ENCODE measurements at places on chromosomes 3 and 15. TPM values are rescaled to one million over a fixed set of nuclear protein-coding genes. Genes with fewer than 3 reads are reported as not detected.

DNA sequence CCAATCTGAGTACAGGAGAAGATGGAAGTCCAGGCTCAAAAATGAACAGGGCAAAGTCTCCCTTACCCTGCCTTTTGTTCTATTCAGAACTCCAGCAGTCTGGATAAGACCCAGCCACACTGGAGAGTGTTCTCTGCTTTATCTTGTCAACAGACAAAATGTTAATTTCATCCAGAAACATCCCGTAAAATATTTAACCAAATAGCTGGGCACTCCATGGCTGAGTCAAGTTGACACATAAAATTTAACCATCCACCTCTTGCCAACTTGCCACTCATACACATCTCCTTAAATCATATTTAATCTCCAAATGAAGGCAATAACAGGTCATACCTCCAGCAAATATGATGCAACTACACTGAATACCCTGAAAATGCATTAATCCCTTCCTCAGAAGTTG lies 33.6 kb downstream of the MKRN3 start:
- H3K36me3 ChIP-seq: no peaks in the 10 kb centered on the region
- H3K4me1 ChIP-seq: no peaks in the 10 kb centered on the region
- H3K27me3 ChIP-seq: no peaks in the 10 kb centered on the region
- no peak for DNase-seq

- H3K4me1 ChIP-seq: peaks cover 19% of the 10 kb centered on the region
- no peak overlapping the region for H3K4me3 ChIP-seq
- no peaks in the 10 kb centered on the region for H3K27me3 ChIP-seq
- H3K36me3 ChIP-seq: no peaks in the 10 kb centered on the region
These were observed 103.4 kb downstream of the CHST2 start for GRCh38 chr3:143222981-143223380.

- H3K27me3 ChIP-seq: no peaks in the 10 kb centered on the region
- H3K27ac ChIP-seq: no peak overlapping the region
- no peaks in the 10 kb centered on the region for H3K4me1 ChIP-seq
- H3K4me3 ChIP-seq: no peak overlapping the region
These were observed 114.8 kb downstream of the NR2E3 start for GRCh38 chr15:71925145-71925544.

- peaks cover 87% of the 10 kb centered on the region for H3K36me3 ChIP-seq
- H3K4me1 ChIP-seq: peaks cover 13% of the 10 kb centered on the region
- no peak for DNase-seq
- no peaks in the 10 kb centered on the region for H3K27me3 ChIP-seq
- no peak overlapping the region for H3K27ac ChIP-seq
These were observed 6.2 kb downstream of the PSMD6 start for GRCh38 chr3:64016941-64017620.

GRCh38 chr15:57521503-57521902 lies 70.2 kb upstream of the MYZAP start:
- H3K4me1 ChIP-seq: peaks cover 4% of the 10 kb centered on the region

- no peaks in the 10 kb centered on the region for H3K36me3 ChIP-seq
- peak overlapping the region; percentile 58 for H3K4me3 ChIP-seq
- no peak for DNase-seq
These were observed 131.8 kb downstream of the SMAD6 start for GRCh38 chr15:66833803-66834202.

DNA sequence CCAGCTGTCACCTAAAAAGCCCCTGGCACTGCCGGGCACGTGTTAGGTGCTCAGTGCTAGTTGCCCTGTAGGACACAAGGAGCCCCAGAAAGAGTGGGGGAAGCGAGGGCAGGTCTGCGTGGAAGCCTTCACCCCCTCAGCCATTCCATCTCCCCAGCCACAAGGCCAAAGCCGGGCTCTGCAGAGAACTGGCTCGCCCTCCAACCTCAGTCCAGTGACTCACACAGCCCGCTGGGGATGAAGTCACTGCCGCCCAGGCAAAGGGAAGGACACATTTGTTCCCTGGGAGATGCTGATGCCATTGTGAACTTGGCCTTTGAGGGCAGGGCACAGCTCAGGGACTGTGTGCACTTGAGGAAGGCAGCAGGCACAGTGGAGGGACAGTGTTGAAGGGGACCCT lies 48.1 kb downstream of the IQSEC1 start:
- DNase-seq: no peak
- no peaks in the 10 kb centered on the region for H3K27me3 ChIP-seq
- H3K27ac ChIP-seq: peak overlapping the region; percentile 70
- H3K36me3 ChIP-seq: peaks cover 29% of the 10 kb centered on the region
- peaks cover 67% of the 10 kb centered on the region for H3K4me1 ChIP-seq

Gene PRR20G
- not detected for total RNA-seq

Gene TRPM1
- total RNA-seq: not detected

Gene LRRC31
- total RNA-seq: not detected

Gene CISH
- 2.9 TPM for total RNA-seq

Gene STARD9
- total RNA-seq: 7.1 TPM

All from activated B cell treated with CpG ODN at 0.5 μM for 24 hours (primary cell).